HEK293T (cell line): ENCODE measurements at places on chromosomes 5 and 9.

DNA sequence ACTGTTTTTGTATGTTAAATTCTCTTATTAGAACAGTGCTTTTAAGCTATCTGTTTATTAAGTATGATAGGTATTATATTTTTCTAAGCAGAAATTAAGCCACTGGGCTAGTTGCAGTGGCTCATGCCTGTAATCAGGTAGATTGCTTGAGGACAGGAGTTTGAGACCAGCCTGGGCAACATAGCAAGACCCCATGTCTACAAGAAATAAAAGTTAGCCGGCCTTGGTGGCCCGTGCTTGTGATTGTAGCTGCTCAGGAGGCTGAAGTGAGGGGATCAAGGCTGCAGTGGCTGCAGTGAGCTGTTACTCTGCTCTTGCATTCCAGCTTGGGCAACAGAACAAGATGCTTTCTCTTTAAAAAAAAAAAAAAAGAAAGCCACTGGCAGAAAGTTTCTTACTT, 45.0 kb upstream of the LRRC70 start:
- no peak for DNase-seq

DNA sequence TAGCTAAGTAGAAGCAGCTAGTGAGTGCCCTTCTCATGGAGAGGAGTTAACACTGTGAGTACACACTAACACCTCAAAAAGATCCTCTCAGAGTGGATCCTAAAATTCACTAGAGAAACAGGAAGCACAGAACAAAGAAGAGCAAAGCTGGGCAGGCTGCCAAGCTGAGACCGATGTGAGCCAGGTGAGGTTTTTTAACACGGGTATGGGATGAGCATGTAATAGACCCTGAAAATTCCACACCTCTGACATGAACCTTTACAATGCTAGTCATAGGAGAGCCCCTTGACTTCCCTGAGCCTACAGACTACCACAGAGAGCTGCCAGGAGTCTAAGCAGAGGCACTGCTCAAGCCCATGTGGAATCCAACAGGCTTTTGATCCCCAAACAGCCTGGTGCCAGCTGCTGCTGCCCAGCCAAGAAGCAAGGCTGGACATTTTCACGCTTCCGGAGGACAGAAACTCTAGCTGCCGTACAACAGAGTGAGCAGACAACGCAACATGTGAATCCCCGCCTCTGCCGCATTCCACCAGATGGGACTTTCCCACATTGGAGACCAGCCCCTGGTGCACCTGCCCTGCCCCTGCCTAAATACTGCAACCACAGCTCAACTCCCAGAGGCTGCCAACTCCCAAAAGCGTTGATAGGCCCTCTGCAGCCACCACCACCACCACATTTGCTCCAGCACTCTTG, 280.8 kb downstream of the CDH10 start:
- DNase-seq, result no peak

DNA sequence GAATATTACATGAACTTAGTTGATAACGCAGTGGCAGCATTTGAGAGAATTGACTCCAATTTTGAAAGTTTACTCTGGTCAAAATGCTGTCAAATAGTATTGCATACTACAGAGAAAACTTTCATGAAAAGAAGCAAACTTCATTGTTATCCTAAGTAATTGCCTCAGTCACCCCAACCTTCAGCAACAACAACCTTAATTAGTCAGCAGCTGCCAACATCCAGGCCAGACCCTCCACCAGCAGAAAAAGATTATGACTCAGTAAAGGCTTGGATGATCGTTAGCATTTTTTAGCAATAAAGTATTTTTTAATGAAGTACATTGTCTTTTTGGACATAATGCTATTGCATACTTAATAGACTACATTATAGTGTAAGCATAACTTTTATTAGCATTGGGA, 40.8 kb upstream of the SPDL1 start:
- DNase-seq, result no peak

DNA sequence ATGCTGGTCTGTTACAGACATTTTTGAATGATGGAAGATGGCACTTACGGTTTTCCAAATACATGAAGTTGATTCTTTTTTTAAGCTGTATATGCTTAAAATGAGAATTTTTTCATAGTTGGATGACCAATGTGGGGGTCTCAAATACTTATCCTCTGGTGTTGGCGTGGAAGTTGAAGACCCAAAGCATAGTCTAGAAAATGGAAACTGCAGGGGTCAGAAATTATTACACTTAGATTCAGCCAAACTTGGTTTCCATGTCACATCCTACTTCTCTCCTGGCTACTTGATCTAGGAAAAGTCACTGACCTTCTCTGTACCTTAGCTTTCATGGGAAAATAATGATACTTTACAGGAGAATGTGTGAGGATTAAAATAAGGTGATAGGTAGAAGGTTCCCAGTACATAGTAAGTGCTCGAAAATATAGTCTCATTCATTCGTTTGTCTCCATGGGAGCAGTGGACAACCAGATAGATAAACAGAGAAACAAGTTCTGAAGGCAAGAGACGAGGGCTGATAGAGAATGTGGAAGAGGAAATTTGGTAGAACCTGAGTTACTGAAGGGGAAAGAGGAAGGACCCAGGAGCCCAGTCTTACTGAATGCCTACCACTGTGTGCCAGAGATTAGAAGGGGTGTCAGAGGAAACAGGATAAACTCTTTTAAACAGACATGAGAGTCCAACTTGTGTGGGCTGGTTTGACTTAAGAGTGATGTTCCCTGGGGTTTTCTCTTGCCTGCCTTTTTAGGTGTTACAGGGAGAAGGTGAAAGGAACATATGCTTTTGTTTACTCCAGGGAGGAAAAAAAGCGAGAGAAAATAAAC, 560.3 kb upstream of the KLF4 start:
- no peak for DNase-seq

- DNase-seq, result no peak
Observed at GRCh38 chr9:104783588-104783987, 19.7 kb downstream of the NIPSNAP3B start.

GRCh38 chr9:88726803-88727202, 191.8 kb downstream of the NXNL2 start:
- no peak for DNase-seq

- DNase-seq, result no peak
Observed at GRCh38 chr5:120869831-120870230, 405.7 kb downstream of the PRR16 start.

GRCh38 chr5:62568800-62569432, 9.7 kb upstream of the LRRC70 start:
- no peak for DNase-seq

DNA sequence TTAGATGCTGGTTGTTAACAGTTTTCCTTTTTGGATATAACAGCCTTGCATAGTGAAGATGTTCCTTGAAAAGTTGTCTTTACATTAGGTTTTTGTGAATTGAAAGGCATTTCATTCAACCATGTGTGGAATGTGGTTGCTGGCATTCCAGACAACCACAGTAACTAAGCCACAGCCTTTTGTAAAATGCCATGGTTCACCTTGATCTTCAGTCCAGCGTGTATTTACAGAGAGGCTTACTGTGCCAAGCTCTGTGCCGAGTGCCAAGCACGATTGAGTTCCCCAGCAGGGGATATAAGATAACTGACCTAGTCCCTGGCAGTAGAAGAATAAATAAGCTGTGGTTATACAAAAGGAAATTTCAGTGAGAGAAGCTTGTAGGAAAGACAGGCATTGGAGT, 4.9 kb downstream of the EXOSC2 start:
- no peak for DNase-seq

DNA sequence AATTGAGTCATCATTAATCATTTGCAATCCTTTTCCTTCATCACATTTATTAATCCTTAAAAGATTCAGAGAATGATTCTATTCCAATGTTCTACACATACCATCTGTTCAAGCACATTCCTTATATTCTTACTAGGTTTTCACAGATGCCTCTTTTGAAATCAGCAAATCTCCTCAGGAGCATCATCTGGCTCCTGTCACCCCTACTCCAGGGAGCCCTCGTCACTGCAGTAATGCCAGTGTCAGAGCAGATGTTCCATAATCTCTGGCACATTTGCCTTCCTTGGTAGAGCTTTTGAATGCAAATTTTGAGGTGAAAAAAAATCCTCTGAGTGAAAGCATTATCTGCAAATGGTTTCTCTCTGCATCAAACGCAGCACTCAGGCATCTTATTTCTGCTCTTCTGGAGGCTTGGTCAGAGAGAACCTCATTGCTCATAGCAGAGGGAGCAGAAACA, 7.6 kb upstream of the KCNV2 start:
- DNase-seq, result no peak

- no peak for DNase-seq
Observed at GRCh38 chr9:113678119-113678858, 197.8 kb upstream of the ZNF618 start.

DNA sequence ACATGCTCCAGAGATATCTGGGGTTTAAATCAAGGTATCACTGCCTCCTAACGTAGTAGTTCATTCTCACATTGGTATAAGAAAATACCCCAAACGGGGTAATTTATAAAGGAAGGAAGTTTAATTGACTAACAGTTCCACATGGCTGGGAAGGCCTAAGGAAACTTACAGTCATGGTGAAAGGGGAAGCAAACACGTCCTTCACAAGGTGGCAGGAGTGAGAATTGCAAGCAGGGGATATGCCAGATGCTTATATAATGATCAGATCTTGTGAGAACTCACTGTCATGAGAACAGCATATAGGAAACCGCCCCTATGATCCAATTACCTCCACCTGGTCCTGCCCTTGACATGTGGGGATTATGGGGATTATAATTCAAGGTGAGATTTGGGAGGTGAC, 1280.2 kb upstream of the C9orf72 start:
- no peak for DNase-seq

GRCh38 chr5:72634444-72634843, 127.2 kb upstream of the ZNF366 start:
- no peak for DNase-seq

GRCh38 chr9:38006163-38006562, 62.9 kb downstream of the SHB start:
- no peak for DNase-seq

GRCh38 chr9:93437996-93438395, 13.5 kb upstream of the FAM120A start:
- no peak for DNase-seq

- no peak for DNase-seq
Observed at GRCh38 chr5:172351240-172351778, 67.7 kb upstream of the UBTD2 start.

GRCh38 chr5:73625944-73626811, at the start of gene ARHGEF28:
TSS of gene ARHGEF28 (plus strand) at chr5:73626196. CDS start at chr5:73684852, 58,656 bp downstream.
- peak; percentile 61 for DNase-seq

GRCh38 chr9:374736-375135, 160.1 kb downstream of the DOCK8 start:
- no peak for DNase-seq

- no peak for DNase-seq
Observed at GRCh38 chr9:113638490-113638889, 175.0 kb downstream of the RGS3 start.

GRCh38 chr5:19616701-19617215, 371.2 kb downstream of the CDH18 start:
- DNase-seq, result no peak

DNA sequence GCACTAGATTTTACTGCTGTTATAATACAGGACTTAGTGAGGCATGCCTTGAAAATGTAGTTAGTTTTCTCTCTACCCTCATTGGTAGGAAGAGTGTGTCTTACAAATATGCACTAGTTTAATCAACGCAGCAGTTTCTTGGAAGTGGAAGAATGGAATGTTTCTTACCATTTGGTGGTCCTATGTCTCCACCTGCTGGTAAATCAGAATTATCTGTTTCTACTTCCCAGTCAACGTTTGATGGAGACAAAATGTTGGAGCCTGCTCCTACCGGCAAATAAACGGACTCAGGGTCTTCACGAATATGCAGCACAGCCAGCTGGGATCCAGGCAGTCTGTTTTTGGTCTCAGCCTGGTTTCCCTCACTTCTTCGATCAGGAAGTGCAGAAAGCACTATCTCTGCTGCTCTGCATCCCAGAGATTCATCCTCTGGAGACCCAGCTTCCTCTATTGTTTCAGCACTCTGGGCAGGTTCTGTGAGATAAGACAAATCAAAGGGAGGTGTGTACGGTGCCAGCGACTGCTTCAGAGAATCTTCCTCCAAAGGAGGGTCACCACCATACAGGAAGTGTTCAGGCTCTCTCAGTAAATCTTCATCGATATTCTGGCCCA, 59.5 kb upstream of the PCA3 start:
- DNase-seq, result peak; percentile 63

- no peak for DNase-seq
Observed at GRCh38 chr5:101080462-101081240, 177.6 kb upstream of the ST8SIA4 start.

DNA sequence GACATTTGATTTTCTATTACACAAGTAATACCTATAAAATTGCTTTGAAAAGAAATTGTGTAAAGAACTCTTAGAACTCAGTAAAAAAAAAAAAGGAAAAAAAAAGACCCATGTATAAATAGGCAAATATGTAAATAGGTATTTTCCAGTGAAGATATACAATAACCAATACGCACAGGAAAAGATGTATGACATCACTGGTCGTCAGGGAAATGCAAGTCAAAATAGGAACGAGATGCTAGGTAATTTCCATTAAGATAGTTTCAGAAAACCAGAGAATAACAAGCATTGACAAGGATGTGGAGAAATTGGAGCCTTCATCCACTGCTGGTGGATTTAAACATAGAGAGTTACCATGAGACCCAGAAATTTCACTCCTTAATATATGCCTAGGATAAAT, 708.8 kb downstream of the MTRR start:
- DNase-seq, result no peak

- no peak for DNase-seq
Observed at GRCh38 chr9:76266649-76267283, 127.5 kb downstream of the RFK start.
